ENCODE measurements at places on chromosomes 12 and 14.

GRCh38 chr14:72665259-72665658 is 228.6 kb downstream of the DPF3 start:
- no peak for DNase-seq

- no peak for DNase-seq
Observed at GRCh38 chr12:71057330-71057729, 100.5 kb downstream of the TSPAN8 start.

DNA sequence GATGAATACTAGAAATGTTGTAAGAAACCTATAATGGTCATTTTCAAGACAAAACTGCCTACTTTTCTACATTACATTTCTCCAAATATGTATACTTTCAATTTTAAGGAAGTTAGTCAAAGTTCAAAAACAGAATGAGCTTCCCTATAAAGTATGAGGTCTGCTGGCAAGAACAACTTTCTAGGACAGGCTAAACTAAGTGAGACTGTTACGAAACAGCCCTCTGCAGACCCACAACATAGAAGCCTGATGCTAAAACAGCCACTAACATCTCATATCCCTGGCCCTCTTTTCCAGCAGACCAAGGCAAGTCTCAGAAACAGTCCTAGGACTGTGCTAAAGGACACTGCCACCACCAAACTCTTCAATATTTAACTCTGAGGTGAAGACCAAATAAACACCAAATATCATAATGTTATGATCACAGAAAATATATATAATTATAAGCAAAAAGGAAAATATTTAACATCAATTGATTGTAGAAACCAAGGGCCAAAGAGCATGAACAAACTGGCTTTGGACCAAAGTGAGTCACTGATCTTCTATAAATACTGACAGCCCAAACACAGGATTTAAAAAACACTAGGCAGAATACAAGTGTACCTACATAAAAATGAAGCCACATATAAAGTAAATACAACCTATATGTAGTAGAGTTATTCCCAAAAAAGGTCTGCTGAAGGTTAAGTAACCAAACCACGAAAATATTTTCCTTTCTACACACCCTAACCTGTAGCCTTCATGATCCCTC is 27.7 kb downstream of the PPP4R3A start:
- no peak for DNase-seq

- peak; percentile 55 for DNase-seq
Observed at GRCh38 chr12:79414252-79414651, 276.5 kb downstream of the PAWR start.

DNA sequence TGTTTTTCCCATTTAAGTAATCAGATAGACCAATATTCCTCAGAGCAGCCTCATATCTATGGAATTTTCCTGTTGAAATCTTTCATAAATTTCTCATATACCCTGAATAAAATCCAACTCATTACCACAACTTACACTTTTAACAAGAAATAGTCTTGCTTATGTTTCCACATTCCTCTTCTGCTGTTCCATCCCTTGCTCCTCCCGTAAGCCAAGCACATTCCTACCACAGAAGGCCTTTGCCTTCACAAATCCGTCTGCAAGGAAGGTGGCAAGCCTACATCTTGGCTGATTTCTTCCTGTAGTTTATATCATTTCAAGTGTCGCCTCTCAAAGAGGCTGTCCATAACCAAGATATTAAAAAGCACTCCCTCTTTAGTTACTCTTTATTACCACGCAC is 127.7 kb downstream of the C12orf50 start:
- DNase-seq, result no peak

All from NCI-H187 (cell line).